SK-N-SH (cell line): ENCODE measurements at places on chromosomes 2 and 18. TPM values are rescaled to one million over a fixed set of nuclear protein-coding genes. Genes with fewer than 3 reads are reported as not detected.

DNA sequence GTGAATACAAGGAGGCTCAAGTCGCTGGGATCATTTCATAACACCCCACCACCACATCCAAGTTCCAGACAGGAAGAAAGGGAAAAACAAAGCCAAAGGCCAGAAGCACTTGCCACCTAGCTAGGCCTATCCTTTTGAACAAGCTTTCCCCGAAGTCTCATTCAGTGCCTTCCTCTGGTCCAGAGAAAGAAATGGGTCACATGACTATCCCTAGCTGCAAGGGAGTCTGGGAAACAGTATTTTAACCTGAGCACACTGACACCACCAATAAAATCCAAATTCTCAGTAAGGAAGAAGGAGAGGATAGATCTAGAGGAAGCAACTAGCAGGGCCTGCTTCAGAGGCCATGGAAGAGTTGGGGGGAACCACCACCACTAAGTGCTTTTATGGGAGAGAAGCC is 91.2 kb downstream of the POLR1A start:
- no peak for DNase-seq

GRCh38 chr2:187233811-187234210 is 214.2 kb downstream of the CALCRL start:
- no peak for DNase-seq

- DNase-seq: peak; percentile 61
These were observed 93.8 kb downstream of the NRP2 start for GRCh38 chr2:205776139-205776538.

GRCh38 chr2:155250800-155251199 is 552.3 kb downstream of the KCNJ3 start:
- DNase-seq: peak; percentile 5

GRCh38 chr2:168317282-168317681 is 69.9 kb upstream of the STK39 start:
- DNase-seq: no peak

GRCh38 chr2:237538001-237538720 is 28.2 kb upstream of the PRLH start:
- no peak for DNase-seq

DNA sequence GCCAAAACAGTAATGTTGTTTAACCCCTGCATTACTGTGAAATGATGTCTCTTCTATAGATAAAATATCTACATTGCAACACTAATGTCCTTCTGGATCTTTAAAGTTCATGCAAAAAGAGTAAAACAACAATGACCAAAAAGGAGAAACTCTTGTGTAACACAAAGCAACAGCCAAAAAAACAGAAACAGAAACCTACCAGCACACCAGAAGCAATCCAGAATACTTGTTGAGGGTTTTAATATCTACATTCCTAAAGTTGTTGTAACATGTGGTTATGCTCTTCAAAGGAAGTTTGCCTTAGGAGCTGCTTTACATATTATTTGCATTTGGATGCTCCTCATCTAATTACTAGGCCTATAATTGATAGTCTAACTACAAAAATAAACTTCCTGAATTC is 157.2 kb downstream of the BABAM2 start:
- no peak for DNase-seq

DNA sequence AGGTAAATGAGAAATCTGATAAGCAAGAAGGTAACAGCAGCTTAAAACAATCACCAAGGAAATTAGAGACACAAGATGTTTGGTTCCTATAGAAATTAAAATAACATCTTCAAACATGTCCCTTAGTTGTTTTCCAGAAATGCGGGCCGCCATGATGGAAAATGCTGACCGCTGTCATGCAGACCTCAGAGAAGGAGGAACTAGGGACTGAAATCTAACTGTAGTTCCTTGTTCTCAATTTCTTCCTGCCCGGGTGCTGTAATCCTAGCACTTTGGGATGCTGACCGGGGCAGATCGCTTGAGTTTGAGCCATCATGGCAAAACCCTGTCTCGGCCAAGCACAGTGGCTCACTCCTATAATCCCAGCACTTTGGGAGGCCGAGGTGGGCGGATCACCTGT is 51.1 kb downstream of the TEX51 start:
- no peak for DNase-seq

DNA sequence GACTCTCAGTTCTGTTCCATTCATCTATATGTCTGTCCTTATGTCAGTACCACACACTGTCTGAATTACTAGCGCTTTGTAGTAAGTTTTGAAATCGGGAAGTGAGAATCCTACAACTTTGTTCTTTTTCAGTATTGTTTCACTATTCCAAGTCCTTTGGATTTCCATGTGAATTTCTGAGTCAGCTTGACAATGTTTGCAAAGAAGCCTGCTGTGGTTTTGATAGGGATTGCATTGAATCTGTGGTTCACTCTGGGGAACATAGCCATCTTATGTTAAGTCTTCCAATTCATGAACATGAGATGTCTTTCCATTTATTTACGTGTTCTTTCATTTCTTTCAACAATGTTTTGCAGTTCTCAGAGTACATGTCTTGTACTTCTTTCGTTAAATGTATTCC is 15.0 kb downstream of the SLC3A1 start:
- DNase-seq: no peak

DNA sequence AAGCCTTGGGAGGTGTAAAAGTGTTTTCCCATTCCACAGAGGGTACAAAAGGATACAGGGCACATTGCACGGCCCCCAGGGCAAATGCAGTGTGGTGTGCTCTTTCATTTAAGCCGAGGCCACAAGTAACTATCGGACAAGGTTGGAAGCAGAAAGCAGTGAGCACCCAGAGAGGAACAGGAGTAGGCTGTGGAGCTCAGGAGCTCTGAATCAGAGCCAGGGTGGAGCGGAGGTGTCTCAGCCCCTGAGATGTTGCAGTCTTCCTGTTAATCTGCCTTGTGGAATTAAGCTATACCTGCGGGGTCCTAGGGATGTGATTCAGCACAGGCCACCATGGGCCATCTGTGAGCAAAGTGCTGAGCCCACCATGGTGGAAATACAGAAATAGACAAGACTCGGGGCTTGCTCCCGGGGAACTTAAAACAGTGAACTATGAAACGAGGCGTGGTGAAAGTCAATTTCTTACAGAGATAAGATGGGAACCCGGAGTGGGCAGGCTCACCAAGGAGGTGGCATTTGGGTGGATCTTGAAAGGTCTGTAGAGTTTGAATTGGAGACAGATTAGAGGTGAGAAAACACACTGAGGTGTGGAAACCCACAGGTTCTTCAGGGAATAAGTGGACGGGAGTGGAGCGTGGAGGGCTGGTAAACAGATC is 44.0 kb downstream of the ASAP2 start:
- DNase-seq: no peak

- no peak for DNase-seq
These were observed 69.0 kb downstream of the POLR1A start for GRCh38 chr2:86036669-86037138.

DNA sequence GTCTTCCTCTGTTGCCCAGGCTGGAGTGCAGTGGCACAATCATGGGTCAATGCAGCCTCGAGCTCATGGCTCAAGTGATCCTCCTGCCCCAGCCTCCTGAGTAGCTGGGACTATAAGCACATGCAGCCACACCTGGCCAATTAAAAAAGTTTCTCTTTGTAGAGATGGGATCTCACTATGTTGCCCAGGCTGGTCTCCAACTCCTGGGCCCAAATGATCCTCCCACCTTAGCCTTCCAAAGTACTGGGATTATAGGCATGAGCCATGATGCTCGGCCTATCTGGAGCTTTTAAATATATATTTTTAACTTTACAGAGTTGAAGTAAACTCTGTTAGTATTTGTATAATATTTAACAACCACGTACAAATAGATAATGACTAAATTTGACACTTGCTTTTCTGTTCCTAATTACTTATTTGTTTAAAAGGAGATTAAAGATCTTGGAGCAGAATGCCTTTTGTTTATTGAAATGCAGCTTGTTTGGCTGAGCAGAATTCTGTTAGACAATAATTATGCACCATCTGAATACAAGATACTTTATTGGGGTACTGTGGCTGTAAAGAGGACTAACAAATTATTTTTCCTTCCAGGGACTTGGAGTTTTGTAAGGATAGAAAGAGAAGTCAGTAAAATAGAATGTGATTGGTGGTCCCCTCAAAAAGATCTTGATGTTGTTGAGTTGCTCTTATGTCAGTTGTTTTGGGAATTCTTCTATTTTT is 175.0 kb downstream of the FMNL2 start:
- DNase-seq: no peak

DNA sequence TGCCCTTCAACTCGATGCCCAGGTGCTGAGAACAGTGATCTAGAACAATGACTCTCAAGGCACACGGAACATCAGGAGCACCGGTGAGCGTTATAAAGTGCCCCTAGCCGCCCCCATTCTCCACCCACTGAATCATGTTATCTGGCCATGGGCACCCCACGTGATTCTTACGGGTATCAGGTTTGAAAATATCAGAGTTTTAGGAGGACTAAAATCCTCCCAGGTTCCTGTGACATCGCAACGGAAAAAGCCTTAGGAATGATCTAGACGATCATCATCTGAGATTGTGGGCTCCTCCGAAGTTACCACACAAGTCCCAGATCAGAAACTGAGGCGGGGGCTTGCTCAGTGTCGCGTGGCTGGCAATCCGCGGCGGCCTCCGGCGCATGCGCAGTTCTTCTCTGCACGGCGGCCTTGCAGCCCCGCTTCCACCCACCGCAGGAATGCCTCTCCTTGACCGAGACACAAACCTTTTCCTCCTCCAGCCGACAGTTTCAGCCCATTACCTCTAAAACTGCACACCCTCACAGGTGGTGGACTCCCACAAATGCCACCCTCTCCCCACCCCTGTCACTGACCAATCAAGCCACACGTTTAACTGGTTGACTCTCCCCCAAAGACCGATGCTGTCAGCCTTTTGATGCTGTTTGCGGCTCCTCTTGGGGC is 5.8 kb upstream of the MRPL33 start:
- DNase-seq: no peak

GRCh38 chr2:31078579-31079105 is 59.6 kb downstream of the GALNT14 start:
- no peak for DNase-seq

- DNase-seq: no peak
These were observed 344.6 kb upstream of the TMEFF2 start for GRCh38 chr2:192539306-192539705.

DNA sequence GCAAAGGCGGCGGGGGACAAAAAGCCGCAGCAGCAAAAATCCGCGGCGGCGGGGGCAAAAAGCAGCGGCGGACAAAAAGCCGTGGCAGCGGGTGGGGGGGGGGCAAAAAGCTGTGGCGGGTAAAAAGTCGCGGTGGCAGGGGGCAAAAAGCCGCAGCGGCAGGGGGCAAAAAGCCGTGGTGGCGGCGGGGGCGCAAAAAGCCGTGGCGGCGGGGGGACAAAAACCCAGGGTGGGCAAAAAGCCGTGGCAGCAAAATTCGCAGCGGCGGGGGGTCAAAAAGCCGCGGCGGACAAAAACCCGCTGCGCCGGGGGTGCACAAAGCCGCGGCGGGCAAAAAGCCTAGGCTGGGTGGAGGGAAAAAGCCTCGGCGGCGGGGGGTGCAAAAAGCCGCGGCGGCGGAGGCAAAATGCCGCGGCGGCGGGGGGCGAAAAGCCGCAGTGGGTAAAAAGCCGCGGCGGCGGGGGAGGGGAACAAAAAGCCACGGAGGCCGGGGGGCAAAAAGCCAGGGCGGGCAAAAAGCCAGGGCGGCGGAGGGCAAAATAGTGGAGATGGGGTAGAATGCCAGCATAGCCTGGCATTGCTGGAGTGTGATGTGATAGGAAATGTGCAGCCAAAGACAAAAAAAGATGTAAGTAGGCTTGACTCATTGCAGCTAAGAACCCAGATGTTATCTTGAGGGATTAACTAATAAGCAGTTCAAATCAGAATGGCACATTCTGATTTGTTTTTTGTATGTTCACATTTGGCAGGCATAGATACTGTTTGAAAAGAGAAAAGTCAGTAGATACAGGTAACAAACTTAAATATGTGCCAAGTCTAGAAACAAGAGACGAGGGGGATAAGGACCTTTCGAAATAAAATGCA is 1076.3 kb downstream of the RPIA start:
- DNase-seq: peak; percentile 8

GRCh38 chr2:150101947-150102346 is 385.5 kb downstream of the RND3 start:
- DNase-seq: no peak

- peak; percentile 30 for DNase-seq
These were observed 11.4 kb downstream of the G6PC2 start for GRCh38 chr2:168912466-168912865.

DNA sequence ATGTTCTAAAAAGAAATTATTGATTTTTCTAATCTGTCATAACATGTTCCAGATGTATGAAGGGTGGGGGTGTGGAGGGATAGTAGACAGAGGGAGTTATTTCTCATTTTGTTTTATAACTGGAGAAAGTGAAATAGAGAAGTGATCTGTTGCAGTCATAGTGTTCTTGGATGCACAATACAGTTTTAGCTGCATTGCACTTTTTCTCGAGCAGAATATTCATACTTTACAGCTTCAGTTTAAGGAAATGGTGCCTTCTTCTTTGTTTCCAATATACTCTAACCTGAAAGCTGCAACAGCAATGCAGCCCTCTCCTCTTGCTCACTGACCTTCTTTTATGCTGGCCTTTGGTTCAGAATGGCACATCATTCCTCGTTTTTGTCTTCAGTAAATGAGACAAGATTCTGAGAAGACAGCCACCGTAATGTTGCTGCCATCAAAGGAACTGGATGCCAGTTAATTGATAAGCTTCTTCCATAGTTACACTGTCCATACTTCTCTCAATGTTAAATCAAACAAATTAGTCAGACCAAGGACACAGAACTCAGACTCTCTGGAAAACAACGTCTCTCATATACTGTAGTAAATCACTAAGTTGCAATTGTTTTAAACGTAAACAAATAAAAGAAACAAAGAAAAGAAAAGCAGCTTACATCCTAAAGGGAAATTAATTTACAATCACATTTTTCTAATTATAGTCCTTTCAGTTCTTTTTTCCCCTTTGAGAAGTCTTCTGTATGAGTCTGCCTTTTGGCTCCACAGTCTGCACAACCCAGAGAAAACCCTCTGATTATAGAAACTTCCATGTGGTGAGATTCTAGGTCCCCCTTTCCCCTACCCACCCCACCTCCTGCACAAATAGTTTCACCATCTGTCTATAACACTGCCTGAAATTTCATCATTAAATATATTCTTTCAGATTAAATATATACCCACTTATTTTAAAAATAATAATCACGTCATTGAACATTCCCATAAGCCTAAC is 97.4 kb upstream of the UGP2 start:
- DNase-seq: peak; percentile 44

FAM237A gene
- polyA plus RNA-seq: not detected in 2 replicates

AMER3 gene
- under 0.01 and 0.03 TPM in 2 replicates for polyA plus RNA-seq

TUBA4B gene
- 0.03 TPM in 1 of 2 replicates, not detected in the other for polyA plus RNA-seq

ANAPC1 gene
- 16.0 and 22.4 TPM in 2 replicates for polyA plus RNA-seq

COL4A4 gene
- not detected in 2 replicates for polyA plus RNA-seq

NTSR2 gene
- polyA plus RNA-seq: not detected in 2 replicates

LYPD6 gene
- 8.1 and 11.0 TPM in 2 replicates for polyA plus RNA-seq

DSEL gene
- polyA plus RNA-seq: 3.3 and 4.6 TPM in 2 replicates

PXDN gene
- 76.8 and 146 TPM in 2 replicates for polyA plus RNA-seq

GGCX gene
- polyA plus RNA-seq: 26.5 and 34.5 TPM in 2 replicates

MDH1B gene
- polyA plus RNA-seq: 1.7 and 2.8 TPM in 2 replicates

MORN2 gene
- 23.2 and 23.7 TPM in 2 replicates for polyA plus RNA-seq

SIX3 gene
- polyA plus RNA-seq: 0.58 and 0.67 TPM in 2 replicates
